ENCODE measurements at places on chromosomes 6 and 20.

DNA sequence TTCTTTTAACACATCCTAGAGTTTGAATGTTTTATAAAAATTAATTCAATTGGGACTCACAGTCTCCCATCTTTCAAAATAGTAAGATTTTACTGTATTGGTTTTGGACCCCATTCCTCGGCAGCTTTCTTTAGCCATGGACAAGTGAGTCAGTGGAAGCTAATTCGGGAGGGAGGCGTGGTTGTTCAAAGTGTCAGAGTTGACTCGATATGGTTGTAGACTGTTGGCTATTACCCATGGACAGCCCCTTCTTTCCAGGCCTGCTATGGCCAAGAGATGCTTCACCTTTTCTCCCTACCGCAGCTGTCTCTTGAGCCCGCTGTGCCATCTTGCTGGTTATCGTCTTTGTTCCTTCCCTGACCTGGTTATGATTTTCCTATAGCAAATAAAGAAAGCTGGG lies 243.0 kb downstream of the CD83 start:
- no peak for DNase-seq

GRCh38 chr6:17656644-17657043 lies 50.1 kb downstream of the NUP153 start:
- no peak for DNase-seq

GRCh38 chr6:156617376-156617775 lies 159.8 kb upstream of the ARID1B start:
- no peak for DNase-seq

DNA sequence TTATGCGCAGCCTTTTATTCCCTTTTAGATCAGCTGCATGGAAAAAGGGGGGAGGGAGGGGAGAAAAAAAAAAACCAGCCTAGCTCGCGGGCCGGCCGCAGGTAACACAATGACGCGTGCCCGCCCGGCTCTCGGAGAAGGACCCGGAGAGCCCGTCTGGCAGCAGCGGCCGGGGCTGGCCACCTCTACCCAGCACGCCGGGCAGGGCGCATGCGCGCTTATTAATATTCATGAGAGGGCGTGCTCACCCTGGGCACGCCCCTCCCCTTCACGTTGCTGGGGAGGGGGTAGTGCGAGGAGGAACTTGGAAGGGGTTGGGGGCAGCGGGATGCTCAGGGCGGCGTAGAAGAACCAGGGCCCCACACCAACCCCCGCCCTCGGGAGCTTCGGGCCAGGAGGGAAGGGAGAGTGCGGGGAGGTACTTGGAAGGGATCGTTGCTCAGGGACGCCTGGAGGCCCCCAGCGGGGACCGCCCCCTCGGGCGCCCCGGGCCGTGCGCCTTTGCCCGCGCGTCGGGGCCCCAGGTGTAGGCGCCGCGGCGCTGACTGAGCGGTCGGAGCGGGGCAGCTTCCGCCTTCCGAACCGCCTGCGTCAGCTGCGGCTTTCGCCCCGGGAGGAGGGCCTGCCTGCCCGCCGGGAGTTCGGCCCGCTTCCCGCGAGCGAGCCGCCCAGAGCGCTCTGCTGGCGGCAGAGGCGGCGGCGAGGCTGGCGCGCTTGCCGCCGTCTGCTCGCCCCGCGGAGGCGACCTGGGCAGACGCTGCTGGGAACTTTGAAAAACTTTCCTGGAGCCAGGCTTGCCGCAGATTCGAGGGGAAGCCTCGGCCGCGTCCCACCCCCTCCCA lies at the start of gene JAG1:
Gene JAG1, minus strand, starts transcription at position 158 of the 842 bp plus-strand sequence. CDS start 469 bp downstream, outside the sequence.
- DNase-seq, result peak; percentile 84

- no peak for DNase-seq
These were observed 69.9 kb upstream of the HDAC2 start for GRCh38 chr6:114040871-114041270.

- DNase-seq, result no peak
These were observed 42.4 kb downstream of the HFE start for GRCh38 chr6:26129656-26130055.

DNA sequence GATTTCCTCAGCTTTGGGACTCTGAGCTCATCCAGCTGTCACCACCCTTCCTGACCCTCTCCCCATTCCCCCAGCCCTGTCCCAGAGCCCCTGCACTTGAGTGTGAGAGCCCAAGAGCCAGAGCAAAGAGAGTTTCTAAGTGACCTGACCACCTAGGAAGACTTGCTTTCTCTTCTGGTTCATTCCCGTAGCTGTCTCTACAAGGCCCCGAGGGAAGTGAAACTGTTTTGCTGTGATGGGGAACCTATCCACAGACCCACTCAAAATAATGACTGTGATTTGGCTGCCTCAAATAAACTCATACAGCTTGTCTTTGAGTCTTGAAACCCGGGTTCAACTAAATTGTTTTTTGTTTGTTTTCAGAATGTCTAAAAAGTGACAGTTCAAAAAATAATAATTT lies 74.6 kb upstream of the XRN2 start:
- DNase-seq, result no peak

GRCh38 chr6:21582651-21583050 lies 10.9 kb upstream of the SOX4 start:
- DNase-seq, result no peak

- DNase-seq, result no peak
These were observed 23.0 kb upstream of the ANKRD60 start for GRCh38 chr20:58251348-58251978.

- DNase-seq, result no peak
These were observed 10.7 kb downstream of the MSH5 start for GRCh38 chr6:31750411-31751022.

- DNase-seq, result no peak
These were observed 31.6 kb downstream of the GJA10 start for GRCh38 chr6:89925826-89926225.

- no peak for DNase-seq
These were observed 38.8 kb downstream of the BMP2 start for GRCh38 chr20:6806275-6806674.

DNA sequence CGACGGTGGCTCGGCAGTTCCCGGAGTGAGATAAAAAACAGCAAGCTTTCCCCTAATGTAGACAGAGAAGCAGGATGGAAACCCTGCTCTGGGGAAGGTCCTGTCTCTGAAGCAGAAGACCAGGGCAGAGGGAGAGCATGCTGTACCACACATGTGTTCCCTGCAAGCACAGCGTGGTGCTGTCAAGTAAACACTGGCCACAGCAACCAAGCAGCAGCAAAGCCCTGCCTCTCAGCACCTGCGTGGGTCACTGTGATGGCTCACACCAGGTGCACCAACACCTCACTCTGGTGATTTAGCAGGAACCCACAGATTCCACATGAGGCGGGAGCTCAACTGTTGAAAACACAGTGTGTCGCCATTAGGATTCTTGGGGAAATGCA lies 65.2 kb upstream of the TXNDC5 start:
- no peak for DNase-seq

DNA sequence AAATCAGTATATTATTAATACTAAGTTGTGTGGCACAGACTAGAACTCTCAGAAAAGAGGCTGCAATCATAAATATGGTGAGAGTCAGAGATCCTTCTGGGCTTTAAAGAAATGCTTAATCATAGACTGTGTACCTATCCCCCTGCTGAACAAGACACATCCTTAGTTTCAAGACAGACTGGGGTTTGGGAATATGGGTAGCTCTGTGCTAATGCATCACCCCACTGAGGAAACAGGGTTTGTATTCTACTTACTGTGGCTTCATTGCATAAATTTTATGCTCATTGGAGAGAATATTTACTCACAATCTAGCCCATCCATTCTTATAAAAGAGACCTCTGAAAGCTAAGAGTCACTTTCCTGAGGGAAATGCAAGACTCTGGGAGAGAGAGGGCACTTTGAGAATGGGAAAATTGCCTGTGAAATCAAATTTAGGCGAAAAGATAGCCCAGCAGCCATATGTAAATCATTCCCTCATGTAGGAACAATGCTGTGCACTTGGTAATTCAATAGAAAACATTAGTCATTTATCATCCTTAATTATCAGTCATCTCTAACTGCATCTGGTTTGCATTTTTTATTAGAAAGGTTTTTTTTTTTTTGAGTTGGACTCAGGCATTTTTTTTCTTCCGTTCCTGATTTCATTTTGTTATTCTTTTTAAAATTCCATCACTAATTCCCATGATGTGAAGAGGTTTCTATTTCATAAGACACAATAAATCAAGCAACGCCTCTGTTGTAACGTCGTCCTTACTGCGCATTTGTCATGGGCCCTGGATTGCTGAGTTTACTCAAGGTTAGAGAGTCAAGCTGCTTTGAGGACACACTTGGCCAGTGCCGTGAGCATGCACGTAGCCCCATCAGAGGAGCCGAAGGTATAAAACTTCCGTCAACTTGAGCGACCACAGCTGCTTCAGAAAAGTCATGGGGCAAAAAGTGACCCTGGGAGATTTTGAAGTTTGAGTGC lies 91.8 kb downstream of the TRMT11 start:
- DNase-seq, result no peak

GRCh38 chr6:8536122-8536521 lies 100.8 kb upstream of the SLC35B3 start:
- no peak for DNase-seq

DNA sequence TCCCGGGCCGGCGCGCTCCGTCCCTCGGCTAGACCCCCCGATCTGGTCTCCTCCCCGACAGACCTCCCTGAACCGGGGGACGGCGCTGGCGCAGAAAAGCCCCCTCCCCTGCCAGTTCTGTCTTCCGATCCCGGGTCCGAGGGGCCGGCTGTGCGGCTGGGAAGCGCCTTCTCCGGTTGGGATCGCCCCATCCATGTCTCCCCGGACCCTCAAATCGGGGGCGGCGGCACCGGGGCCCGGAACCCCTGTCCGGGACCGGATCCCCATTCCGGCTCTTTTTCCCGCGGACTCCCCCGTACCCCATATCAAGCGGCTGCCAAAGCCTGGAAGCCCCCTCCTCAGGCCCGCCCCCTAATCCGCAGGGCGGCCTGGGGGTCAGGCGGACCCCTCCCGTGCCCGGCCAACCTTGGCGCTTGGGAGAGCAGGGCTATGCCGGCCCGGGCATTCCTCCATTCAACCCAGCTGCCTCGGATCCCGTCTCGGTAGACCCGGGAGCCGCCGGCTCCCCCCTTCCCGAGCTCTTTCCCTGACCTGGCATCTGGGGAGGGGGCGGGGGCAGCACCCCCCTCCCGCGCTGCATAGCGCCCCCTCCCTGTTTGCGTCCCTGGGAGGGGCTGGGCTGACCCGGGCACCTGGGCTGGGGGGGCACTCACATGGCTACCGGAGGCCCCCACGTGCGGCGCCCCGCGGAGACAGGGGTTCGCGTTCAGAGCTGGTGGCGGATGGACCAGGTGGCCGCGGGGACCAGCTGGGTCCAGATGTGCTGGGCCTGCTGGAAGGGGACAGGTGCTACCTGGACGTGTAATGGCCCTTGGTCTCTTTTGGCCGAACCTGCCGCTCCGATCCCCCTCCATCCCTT lies 643 bp downstream of the DLGAP4 start:
- no peak for DNase-seq

GRCh38 chr6:28900577-28901256 lies 23.1 kb downstream of the TRIM27 start:
- no peak for DNase-seq

DNA sequence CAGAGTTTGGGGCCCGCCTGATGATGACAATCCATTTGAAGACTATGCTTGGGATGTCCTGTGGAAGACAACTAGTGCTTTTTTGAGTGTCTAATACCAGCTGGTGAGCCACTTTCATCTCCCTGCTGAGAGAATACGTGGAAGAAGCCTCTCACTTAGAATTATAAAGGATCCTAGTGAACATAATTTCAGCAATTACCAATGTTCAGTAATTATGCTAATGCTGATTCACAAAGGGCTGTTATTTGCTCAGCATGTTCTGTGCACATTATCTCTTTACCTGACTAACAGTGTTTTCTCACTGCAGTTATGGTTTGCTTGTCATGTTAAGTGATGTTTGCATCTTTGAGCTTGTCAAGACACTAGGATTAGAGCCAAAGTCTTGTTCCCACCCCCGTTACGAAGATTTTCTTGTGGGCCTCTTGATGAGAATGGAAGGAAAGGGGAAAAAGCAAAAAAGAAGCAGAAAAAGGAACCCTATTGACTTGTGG lies 282.1 kb upstream of the CHD6 start:
- no peak for DNase-seq

- DNase-seq, result peak; percentile 58
These were observed 145.7 kb downstream of the BTBD9 start for GRCh38 chr6:38493931-38494547.

DNA sequence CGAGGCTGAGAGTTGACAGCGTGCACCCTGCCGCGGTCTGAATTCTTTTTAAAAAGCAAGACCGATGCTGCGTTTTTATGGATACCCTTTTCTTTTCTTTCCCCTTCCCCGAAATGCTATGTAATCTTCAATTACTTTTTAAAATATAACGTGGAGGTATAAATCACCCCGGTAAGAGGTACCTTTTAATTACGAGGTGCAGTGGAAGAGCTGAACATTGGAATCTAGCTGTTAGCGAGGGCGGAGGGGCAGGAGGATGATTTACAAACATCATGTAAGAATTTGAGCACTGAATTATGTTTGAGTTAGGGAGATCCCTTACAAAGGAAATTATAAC lies 1.2 kb downstream of the EYA2 start:
- DNase-seq, result peak; percentile 78

DNA sequence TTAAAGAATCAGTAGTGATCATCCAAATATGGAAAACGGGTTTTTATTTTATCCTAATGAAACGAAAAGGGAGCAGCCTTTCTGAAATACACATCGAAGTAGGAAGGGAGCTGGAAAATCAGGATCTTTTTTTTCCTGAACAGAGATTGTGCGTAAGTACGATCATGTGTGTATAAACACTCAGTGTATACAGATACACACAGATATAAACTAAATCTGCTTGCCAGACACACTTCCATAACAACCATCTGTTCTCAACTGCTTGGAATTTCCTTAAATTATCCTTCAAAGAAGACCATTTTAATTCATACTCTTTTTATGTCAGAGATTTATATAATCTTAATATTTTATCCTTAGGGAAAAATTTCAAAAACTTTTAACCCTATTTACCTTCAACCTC lies 110.7 kb downstream of the CHD6 start:
- DNase-seq, result no peak
